ENCODE measurements at places on chromosomes 6 and 20.

DNA sequence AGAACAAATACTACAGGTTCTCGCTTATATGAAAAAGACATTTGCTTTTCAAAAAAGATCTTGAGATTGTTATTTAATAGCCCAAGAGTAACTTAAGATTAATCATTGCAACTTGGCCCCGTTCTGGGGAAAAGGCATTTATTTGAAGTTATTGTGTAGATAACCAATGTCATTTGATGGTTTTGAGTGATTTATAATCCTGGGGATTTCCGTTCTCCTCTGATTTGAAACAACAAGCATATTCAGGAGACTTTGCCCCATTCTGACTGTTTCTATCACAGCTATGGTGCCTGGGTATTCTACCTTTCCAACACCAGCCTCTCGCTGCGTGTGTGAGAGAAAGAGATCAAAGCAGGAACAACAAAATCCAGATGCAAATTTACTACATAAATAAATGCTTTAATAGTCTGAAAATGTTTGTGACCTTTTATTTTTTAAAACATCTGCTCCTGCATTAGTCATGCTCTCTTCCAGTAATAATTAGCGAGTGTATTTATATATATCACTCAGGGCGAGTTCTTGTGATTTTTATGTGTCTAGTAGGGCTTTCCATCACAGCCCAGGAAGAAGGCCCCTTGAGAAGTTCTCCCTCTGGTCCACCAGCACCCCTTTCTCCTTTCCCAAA lies 197.9 kb upstream of the FOXQ1 start:
- no peak for DNase-seq

DNA sequence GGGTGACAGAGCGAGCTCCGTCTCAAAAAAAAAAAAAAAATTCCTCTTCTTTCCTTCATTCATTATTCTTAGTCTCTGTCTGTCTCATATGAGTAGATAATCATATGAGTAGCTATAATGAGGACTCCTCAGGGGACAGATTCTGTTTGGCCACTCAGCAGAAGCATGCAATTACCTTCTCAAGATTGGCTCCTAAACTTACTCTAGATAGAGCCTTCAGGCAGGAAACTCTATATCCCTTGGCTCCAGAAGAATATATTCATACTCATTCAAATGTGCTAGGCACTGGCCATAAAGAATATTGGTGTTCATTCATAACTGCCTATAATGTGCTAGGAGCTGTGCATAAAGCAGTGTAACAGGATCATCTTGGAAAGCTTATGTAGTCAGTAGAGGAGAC lies 2.2 kb upstream of the ACAT2 start:
- no peak for DNase-seq

DNA sequence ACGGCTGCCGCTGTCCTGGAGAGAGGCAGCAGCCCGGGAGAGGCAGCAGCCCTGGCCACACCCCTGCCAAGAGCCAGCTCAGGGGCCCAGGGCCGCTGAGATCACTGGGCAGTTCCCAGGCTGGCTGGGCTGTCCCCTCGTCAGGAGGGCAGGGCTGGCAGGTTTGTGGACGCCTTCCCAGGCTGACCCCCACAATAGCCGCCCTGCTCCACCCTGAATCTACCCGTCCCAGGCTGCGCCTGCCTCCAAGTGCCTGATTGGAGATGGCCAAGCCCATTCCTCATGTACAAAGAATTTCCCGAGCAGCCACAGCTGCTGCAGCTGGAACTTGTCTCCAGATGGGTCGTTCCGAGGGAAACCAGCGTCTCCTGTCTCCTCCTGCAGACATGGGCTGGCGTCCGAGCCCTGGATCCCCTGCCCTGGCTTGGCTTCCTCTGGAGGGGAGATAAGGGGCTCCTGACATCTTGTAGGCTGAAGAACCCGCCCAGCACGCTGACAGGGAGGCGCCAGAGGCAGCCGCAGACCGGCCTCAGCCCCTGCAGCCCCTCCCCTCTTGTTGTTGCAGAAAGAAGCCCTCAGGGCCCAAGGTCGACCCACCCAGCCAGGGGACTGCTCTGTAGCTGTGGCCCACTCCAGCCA lies 9.4 kb upstream of the GATA5 start:
- DNase-seq: no peak

DNA sequence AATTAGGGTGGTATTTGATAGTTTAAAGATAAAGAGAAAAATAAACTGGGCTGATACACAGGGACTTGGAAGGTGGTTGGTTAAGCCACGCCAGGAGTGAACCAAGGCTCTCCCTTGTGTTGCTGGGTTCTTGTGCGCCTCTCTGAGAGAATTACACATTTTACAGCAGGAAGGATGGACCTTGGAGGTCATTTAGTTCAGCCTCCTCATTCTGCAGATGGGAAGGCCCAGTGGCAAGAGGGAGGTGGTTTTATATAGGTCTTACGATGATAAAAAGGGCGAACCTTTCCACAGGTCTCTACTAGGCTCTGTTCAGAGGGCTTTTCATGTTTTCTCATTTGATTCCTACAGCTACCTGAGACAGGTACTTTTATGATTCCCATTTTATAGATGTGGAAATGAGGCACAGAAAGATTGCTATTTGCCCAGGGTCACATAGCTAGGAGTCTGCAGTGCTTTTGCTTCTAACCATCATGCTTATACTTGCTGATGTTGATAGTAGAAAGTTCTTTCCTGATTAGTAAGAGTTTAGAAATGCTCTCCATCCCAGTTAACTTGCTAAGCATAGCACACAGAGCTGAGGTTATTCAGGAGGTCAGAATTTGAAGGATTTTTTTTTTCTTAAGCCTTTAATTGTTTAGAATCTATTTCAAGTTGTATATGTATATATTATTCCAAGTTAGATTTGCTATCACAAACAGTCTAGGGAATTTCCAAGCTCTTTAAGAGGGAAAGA lies 12.8 kb downstream of the HIVEP1 start:
- no peak for DNase-seq

DNA sequence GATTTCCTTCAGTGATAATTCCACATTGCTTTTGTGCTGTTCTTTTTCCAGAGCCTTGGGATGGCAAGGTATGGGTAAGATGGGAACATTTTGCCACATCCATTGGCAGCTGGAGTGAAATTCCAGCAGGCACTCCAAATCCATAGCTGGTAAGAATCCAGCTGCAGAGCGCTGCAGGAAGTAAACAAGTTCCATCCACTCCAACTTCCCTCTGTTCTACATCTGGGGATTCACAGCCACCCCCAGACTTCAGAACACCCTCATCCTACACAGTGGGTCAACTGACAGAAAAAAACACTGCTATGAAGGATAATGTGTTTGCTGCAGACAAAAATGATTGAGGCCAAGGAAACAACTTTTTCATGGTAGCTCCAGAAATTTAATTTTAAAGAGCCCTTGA lies 747.8 kb downstream of the MAFB start:
- no peak for DNase-seq

DNA sequence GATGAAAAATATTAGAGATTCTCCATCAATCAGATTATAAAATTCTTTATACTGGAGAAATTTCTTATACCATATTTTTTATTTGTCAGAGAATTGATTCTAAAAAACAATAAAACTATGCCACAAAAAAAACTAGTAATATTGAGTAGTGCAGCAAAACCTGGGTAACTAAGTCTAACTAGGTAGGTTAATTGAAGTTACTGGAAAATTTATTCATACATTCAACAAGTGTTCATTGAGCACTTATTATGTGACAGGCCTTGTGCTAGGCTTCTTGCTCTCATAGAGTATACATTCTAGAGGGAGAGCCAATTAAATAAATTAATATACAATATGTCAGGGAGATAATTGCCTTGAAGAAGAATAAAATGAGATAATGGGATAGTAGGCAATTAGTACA lies 189.4 kb downstream of the EYA4 start:
- DNase-seq: no peak

DNA sequence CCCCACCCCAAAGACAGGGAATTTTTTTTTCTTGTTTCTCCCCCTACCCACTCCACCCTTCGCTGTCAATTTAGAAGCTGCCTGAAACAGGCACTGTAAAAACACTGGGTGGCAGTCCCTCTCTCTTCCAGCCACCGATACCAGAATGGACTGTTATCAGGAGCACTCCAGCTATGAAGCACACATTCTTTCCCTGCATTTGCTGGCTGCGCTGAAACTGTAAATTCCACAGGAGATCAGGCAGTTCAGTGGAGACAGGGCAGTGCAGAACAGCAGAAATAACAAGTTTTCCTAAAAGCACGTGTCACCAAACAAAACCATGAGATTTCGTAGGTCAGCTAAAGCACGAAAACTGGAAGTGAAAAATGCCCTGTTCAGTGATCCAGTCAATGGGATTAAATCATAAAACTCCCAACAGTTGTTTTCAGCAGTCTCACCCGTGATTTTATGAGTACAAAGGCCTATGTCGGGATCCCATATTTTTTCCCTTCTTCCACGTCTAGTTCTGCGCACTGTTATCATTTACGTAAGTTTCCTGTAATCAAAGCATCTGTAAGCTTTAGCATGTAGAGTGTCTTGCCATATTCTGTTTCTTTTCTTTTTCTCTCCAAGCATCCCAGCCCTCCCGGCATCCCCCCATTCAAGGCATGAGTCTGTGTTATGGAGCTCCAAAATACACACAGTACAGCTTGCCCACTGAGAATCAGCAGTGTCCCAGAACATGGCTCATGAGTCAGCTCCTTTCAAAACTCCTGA lies 359.9 kb upstream of the EPHA7 start:
- no peak for DNase-seq

DNA sequence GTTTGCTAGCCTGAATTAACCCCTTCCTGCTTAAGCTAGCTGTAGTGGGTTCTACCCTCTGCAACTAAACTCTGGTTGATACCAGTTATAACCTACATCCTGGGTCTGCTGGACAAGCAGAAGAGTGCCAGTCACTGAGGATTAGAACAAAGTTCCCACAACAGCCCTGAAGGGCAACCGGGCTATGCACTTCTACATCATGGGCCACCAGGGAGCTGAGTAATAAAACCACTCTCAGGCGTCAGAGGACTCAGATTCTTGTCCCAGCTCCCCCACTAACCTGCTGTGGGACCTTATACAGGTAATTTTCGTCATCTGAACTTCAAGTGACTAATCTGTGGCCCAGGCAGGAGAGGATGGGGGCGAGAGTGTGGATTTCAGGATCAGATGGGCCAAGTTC lies 56.8 kb downstream of the EYA2 start:
- no peak for DNase-seq

DNA sequence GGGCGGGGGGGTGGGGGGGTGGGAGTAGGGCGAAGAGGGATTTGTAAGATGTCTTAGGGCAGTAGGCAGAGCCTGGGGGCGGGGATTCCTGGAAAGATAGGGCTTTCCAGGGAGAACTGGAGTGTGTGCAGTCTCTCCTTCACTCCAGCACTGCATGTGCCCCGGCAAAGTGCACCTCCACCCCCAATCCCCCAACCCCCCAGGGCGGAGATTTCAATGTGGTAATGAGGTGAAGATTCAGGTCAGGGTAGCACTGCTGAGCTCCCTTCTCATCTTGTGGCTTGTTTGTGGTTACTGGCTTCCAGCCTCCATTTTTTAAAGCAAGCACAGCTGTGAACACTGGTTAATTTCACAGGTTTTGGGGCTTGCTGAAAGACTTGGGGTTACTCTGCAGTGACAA lies 5.9 kb downstream of the TMEM239 start:
- DNase-seq: no peak

- no peak for DNase-seq
These were observed 162.8 kb upstream of the MYLIP start for GRCh38 chr6:15966000-15966520.

GRCh38 chr6:147752689-147753403 lies 244.4 kb downstream of the SAMD5 start:
- DNase-seq: no peak

GRCh38 chr20:52569201-52569600 lies 377.6 kb upstream of the ZFP64 start:
- no peak for DNase-seq

DNA sequence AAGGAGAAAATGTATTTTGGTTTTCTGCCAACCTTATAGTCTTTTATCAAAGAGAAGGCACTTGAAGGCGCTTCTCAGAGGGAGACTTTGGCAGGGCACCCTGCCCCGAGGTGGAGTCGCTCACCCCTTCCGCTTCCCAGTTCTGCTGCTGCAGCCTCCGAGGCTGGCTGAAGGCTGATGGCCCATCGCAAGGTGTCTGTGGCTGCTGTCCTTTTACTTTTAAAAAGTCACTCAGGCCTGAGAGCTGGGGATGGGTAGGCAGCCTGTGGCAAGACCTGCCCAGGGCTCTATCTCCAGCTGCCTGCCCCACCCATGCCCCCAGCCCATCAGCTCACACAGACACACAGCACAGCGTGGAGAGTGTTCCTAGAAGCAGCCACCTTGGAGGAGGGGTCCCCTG lies 206.6 kb upstream of the CST7 start:
- DNase-seq: no peak

DNA sequence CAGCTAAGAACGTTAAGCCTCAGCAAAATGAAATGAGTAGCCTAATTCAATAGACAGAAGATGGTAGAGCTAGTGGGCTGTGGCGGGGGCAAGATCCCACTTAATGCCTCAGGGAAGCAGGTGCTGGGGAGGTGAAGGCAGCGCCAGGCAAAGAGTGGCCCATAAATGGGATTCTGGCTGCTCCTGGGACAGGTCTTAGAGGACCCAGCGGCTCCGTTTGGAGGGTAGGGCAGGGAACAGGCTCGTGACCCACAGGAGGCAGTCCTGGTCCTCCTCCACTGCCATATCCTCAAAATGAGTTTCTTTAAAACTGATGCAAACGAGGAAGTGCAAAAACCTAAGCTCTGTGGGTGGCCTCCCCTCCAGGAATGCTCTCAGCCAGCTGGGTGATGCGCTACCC lies 32.7 kb downstream of the SAYSD1 start:
- DNase-seq: no peak

GRCh38 chr20:8912731-8913130 lies 156.2 kb upstream of the PLCB4 start:
- no peak for DNase-seq

- no peak for DNase-seq
These were observed 49.4 kb downstream of the PYGB start for GRCh38 chr20:25297141-25297905.

DNA sequence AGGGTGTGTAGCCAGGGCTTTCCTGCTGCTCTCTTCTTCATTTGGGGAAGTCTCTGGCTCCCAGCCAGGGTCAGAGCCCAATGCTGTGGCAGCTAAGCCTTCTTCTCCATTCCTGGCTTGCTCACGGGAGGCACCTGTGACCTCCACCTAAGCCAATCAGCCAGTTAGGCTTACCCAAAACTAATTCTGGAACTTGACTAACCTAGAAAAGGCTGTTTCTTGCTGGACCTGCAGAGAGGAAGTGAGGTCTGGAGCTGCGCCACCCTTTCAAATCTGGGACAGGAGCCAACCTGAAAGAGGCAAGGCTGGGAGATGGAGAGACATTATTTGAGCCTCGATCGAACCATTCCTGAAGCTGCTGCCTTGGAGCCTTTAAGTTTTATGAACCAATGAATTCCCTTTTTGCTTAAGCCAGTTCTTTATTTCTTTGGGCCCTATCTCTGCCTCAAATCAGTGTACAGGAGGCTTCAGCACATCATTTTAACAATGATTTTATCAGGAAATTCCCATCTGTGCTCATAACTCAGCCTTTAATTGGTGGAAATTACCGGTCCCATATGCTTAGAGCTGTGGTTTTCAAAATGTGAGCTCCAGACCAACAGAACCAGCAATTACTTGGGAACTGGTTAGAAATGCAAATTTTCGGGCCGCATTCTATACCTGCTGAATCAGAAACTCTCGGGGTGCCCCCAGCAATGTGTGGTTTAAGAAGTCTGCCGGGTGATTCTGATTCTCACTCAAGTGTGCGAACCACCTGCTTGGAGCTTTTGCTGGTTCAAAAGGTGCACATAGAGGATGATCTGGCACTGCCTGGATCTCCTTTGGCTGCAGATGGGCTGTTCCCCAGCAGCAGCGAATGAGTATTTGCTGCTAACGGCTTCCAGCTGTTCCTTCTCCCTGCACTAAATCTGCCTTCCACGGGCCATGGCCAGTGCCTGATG lies 97.4 kb upstream of the RNF24 start:
- DNase-seq: no peak

Data from D341Med (cell line).